ENCODE measurements at places on chromosomes 4 and X.

DNA sequence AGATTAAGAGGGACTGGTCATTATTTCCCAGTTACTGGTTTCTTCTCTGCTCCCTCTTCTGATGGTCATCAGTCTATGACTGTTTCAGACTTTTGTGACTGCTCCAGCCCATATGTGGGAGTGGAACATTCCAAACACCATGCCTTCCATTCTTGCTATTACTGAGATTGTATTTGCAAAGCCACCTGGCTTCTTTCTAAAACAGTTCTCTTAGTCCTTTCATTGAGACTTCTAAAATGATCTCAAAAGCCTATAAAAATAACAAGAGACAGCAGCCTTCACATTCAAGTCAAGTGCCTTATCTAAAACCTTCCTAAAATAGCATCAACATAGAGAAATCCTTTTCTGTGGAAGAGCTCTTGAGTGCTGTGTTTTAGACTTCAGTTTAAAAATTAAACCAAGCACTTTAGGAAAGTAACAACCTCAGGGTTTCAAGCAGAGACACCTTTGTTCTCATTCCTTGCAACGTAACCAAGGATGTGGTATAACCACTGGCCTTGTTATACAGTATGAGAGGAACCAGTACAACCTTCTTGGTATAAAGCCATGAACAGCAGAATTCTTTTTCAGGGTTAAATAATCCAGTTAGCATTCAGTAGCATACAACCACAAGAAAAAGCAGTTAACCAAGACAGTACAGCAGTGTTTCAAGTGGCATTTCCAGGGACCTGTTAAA lies 97.1 kb downstream of the NFKB1 start:
- DNase-seq: no peak

DNA sequence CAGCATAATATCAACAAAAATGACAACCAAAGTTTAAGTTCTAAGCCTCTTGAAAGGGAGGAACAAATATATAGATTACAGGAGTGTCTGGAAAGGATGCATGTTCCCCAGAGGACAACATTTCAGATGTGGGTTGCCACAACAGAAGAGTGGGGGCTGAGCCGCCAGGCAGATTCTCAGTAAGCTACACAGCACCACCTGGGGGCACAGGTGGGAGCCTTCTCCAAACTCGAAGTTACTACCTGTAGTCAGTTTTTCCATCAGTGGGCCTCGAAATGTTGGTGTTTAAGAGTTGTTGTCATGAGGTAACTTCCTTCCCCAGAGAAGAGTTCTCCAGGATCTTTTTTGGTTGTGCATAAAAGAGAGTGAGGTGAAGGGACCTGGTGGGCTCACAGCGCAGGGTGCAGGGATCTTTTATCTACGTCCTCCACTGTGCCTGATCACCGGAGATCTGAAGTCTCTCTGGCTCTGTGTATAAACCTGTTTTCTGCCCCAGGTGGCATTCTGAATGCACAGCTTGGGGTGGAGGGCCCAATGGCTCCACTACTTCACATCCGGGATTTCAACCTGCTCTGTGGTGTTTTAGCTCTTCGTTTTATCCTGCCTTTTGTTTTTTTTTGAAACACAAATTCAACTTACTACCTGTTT lies 58.4 kb upstream of the STS start:
- no peak for DNase-seq

GRCh38 chr4:54440394-54441136 lies 211.5 kb downstream of the PDGFRA start:
- DNase-seq: no peak

GRCh38 chr4:120688791-120689190 lies 233.7 kb downstream of the PRDM5 start:
- no peak for DNase-seq

DNA sequence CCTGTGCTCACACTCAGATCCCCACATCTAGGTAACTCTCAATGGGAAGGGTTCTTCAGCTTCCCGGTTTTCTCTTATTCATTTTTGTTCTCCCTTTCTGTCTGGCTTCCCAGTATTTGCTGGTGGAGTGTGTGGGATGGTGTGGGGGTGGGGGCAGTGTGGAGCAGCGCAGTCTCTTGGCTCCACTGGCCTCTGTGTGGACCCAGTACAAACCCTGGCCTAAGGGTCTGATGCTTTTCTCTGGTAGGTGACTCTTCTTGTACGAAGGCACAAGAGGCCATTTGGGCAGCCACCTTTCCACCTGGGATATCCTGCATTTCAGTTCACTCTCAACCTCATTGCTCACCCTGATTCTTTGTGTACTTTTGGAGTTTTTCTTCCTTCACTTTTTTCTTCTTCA lies 71.3 kb downstream of the NBDY start:
- DNase-seq: no peak

GRCh38 chrX:111443946-111444345 lies 32.0 kb upstream of the DCX start:
- no peak for DNase-seq

DNA sequence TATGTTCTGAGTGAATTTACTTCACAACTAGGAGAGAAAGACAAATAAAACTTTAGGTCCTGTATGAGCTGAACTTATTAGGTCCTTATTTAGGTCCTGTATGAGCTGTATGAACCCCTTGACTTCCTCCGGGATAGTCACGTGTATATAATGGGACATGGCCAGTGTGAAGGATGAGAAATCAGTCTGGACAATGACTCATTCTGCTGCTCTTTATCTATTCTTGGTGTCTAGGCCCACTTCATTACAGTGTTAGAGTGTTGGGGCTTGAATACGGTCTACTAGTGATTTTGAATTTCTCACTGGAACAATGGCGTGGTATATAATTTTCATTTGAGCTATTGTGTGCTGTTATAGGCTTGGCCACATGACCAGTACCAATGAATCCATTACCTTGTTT lies 21.9 kb downstream of the STK26 start:
- DNase-seq: no peak

- no peak for DNase-seq
These were observed 105.2 kb upstream of the STX18 start for GRCh38 chr4:4647041-4647440.

DNA sequence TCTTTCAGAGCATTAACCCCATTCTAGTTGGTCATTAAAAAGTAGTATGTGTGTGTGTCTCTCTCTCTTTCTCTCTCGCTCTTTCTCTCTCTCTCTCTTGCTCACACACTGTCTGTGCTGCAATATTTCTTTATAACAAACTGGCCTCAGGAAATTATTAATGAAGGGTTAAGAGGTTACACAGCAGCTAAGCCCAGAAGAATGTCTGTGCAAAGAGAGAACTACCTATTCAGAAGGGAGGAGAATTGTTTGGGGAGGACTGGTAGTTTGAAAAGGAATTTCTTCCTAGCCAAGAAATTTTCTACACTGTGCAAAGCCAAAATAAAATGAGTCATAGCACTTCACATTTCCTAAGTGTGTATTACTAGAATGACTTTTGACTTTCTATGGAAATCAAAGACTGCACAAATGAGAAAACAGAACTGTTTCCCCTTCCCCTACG lies 22.2 kb downstream of the PDGFC start:
- DNase-seq: no peak

- DNase-seq: no peak
These were observed 138.9 kb downstream of the SOWAHB start for GRCh38 chr4:76758996-76759395.

GRCh38 chr4:6468376-6468775 lies 4.0 kb downstream of the PPP2R2C start:
- no peak for DNase-seq

- no peak for DNase-seq
These were observed 7.3 kb upstream of the PTPN13 start for GRCh38 chr4:86586626-86587380.

GRCh38 chr4:160238790-160239189 lies 1135.9 kb downstream of the RAPGEF2 start:
- DNase-seq: no peak

- DNase-seq: no peak
These were observed 61.6 kb upstream of the PRPS1 start for GRCh38 chrX:107566604-107567262.

DNA sequence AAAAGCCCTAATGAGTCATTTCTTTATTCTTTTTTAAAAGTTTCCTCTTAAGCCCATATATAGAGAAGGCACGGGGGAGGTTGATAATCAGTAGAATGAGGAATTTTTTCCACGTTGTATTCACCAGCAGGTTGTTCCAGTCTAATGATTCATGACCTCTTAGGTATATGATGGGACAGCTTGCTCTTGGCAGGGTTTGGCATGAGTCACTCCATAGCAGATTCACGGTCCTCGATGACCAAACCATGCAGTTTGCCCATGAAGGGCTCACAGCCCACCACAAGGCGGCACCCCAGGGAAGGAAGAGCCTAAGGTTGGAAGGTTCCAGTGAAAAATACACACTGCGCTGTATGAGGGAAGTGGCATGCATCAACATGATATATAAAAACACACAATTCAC lies 623.8 kb upstream of the DIPK2B start:
- DNase-seq: no peak

GRCh38 chr4:102316585-102316984 lies 28.7 kb downstream of the SLC39A8 start:
- DNase-seq: no peak

DNA sequence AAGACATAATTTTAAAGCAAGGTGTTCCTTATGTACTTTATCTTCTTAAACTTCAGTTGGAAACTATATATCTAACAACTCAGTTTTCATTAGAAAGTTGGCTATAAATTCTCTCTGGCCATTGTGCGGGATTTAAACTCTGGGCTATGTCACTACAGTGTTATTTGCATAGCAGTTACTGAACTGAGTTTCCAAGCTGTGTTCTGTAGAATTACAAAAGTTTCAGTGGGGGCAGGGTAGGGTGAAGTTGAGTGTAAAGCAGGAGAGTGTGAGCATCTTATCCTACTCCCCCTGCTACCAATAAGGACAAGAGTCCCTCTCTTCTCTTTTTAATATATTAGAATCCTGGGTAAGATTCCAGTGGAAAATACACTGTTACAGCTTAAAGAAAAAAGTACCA lies 254.5 kb upstream of the SLITRK2 start:
- no peak for DNase-seq

DNA sequence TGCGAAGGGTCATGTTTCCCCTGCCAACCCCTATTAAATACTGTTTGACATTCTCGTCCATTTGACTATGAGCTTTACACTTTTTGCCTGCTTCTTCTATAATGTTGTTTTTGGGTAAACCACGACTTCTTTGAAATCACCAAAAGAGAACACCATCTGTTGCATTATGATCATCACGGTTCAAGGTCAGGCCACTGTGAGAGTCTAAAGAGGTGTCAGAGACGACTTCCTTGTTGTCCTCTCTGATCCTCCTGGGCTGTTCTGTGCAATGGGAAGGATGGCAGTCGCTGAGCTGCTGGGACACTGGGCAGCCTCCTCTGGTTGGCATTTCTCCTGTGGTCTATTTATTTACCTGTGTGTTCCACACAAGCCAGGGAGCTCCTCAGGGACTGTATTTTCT lies 137.5 kb downstream of the RASL11B start:
- no peak for DNase-seq

- DNase-seq: no peak
These were observed 79.9 kb downstream of the NKX6-1 start for GRCh38 chr4:84419201-84419600.

DNA sequence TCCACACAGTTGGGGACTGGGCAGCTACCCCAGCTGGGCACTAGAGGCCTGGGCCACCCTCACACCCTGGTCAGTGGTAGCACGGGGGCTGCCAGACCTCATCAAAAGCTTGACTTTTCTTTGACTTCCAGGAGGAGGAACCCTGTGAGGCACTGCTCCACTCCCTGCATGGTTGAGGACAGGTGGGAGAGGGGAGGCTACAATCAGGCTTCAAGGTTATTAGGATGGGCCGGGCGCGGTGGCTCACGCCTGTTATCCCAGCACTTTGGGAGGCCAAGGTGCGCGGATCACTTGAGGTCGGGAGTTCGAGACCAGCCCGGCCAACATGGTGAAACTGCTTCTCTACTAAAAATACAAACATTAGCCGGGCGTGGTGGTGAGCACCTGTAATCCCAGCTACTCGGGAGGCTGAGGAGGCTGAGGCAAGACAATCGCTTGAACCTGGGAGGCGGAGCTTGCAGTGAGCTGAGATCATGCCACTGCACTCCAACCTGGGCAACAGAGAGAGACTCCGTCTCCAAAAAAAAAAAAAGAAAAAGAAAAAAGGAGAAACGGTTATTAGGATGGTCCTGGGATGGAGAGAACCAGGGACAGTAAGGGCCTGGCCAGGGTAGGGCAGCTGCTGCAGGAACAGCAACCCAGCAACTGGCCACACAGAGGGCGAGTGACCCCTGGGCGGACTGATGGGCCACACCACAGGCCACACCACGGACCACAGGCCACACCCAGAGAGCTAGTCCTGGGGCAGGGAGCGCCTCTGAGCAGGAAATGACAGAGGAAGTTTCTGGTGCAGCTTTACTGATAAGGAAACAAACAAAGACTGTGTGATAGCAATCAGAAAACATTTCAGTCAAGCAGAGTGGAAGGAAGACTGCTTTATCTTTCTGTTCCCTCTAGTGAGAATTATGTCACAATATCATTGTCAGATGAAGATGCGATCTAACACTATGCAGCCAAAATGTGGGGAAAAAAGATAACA lies 20.5 kb upstream of the OPN1LW start:
- no peak for DNase-seq

GRCh38 chr4:15395311-15395710 lies 32.5 kb upstream of the C1QTNF7 start:
- DNase-seq: no peak

GRCh38 chrX:23864742-23865326 lies 42.9 kb downstream of the APOO start:
- DNase-seq: no peak

- no peak for DNase-seq
These were observed 373.4 kb downstream of the PDGFC start for GRCh38 chr4:156598138-156598681.

DNA sequence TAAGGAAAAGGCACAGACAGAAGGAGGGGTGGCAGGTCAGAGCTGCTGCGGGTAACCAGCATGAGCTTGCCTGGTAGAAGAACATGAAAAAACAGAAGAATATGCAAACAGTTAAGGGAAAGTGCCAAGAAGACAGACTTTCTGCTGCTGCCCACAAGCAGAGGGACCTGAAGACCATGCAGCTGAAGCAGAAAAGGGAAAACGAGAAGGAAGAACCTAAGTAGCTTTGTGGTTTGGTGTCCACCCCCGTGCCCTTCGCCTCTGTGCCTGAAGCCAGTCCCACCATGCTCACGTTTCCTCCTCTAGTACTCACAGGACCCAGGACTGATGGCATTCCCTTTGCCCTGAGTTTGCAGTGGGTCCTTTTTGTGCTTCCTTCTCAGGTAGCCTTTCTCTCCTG lies 62.8 kb downstream of the UBA6 start:
- no peak for DNase-seq

GRCh38 chrX:17960891-17961290 lies 99.8 kb upstream of the RAI2 start:
- no peak for DNase-seq

GRCh38 chr4:7121866-7122653 lies 54.2 kb upstream of the GRPEL1 start:
- no peak for DNase-seq

GRCh38 chr4:177041356-177041755 lies 248.6 kb upstream of the VEGFC start:
- no peak for DNase-seq

- DNase-seq: no peak
These were observed 6.0 kb upstream of the HPGDS start for GRCh38 chr4:94348666-94349065.

- no peak for DNase-seq
These were observed 101.3 kb downstream of the LIMCH1 start for GRCh38 chr4:41639291-41639690.

GRCh38 chr4:10347281-10347795 lies 109.9 kb downstream of the ZNF518B start:
- DNase-seq: no peak

- no peak for DNase-seq
These were observed 41.1 kb downstream of the AMMECR1 start for GRCh38 chrX:110276778-110277177.

All from omental fat pad (tissue), 4 donors.